ENCODE measurements at places on chromosomes 16 and 17.

- DNase-seq = no peak
Measured at GRCh38 chr16:80323187-80323807, 217.5 kb upstream of the DYNLRB2 start.

- no peak for DNase-seq
Measured at GRCh38 chr16:56460101-56460500, 8.7 kb downstream of the OGFOD1 start.

DNA sequence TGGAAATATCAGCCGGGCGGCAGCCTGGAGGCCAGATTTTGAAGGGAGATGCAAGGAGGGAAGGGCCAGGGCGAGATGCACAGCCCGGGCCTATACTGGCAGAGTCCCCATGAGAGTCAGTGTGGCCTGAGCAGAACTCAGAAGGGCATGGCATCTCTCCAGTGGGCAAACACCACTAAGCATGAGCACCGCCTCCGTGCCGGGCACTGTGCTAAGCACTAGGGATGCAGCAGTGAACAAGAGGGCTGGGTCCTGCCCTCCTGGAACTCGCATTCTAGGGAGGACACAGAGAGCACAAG lies 33.5 kb downstream of the TK2 start:
- no peak for DNase-seq

DNA sequence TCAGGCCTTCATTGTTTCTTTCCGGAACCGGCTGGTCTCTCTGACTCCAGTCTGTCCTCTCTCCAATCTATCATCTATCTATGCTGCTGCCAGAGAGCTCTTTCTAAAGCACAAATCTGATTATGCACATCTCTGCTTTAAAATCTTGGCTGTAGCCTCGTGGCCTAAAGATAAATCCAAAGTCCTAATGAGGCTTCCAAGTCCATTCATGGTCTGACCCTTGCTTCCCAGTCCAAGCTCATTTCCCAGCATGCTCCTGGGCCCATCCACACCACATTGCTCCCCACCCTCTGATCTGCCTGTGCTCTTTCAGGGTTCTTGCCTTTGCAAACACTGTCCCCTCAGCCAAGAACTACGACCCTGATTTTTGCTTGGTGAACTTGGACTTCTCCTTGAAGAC lies 21.5 kb upstream of the PHB1 start:
- no peak for DNase-seq

DNA sequence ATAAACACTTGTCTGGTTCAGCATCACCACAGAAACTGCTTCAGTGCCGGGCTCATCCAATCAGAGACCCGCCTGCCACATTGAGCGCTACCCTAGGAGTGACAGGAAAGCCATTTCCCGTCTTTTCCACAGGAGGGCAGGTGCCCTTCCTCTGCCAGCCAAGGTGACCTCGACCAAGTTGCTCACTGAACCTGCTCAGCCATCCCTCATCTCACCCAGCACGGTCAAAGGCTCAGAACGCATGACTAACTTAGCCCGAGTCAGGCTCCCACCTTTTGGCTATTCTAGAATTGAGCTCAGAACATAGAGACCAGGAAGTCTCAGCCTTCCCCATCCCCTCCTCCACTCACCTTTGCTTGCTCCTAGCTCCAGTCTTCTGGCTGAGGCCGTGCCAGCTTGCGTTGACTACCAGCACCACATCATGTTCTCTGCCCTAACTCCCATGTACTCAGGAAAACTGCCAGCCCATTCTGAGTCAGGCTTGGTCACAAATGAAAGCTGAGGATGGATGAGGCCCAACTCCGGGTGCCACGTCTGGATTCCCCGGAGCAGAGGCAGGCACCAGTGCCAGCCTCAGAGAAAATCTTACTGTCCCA lies 15.6 kb downstream of the MRPS23 start:
- no peak for DNase-seq

- DNase-seq = no peak
Measured at GRCh38 chr16:1217526-1217925, 7.5 kb downstream of the TPSG1 start.

DNA sequence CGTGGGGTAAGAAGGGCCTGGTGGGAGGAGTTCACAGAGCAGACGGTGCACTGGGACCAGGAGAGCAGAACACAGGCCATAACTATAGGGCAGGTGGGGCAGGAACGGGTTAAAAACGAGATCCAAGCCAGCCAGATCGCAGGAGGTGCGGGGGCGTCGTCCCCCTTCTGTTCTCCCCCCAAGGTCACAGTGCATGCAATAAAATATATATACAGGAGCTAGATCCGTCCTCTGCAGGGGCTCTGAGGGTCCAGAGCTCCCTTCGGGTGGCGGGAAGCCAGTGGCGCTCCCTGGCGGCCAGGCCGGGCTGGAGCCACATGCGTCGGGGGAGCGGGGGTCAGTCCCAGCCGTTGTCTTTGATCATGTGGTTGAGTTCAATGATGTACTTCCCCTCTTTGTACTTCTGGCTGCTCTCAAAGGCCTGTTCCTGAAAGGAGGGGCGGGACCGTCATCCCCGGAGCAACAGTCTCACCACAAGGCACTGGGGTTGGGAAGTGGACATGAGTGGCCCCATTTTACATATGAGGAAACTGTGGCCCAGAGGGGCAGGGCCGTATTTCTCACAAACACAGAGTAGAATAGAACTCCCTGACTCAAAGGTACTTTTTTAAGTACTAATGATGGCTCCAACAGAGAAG lies 768 bp upstream of the TBX6 start:
- DNase-seq = peak; percentile 27

DNA sequence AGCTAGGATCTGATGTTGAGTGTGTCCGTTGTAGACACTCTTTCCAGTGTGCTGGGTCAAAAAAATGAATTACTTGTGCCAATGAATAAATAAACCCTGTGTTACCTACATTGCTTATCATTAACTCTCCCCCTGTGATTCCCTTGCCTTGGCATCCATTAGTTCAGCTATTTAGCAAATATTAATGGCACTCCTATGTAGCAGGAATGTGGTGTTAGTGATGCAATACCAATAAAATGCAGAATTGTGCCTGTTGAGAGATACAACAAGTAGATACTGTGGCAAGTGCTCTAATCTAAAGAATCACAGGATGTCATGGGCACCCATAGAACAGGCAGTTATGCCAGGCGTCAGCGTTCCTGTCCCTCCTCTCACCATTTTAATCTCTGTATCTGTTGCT lies 343.2 kb downstream of the PMP22 start:
- no peak for DNase-seq

- no peak for DNase-seq
Measured at GRCh38 chr16:57695680-57696069, 1.1 kb downstream of the DRC7 start.

DNA sequence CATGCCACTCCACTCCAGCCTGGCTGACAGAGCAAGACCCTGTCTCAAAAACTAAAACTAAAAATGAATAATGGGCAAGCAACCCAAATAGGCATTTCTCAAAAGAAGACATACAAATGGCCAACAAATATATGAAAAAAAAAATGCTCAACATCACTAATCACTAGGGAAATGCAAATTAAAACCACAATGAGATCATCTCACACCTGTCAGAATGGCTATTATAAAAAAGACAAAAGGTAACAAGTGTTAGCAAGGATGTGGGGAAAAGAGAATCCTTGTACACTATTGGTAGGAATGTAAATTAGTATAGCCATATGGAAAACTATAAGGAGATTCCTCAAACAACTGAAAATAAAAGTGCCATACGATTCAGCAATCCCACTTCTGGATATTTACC lies 7.1 kb upstream of the ERCC4 start:
- no peak for DNase-seq

- DNase-seq = no peak
Measured at GRCh38 chr16:6888531-6888930, 444.1 kb upstream of the RBFOX1 start.

DNA sequence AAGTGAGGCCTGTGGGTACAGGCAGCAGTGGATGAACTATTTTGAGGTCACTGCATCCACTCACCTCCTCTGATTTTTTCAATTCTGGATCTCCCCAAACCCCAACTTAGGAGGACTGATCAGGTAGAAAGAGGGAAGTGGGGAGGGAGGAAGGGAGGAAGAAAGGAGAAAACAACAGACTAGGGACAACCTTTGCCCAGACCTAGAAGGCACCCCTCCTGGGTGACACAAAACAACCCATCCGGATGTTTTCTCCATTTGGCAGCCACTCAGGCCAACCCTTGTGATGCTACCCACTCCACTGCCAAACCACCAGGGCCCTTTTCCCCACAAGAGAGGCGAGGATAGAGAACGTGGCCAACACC lies 2.7 kb downstream of the ORMDL3 start:
- no peak for DNase-seq

DNA sequence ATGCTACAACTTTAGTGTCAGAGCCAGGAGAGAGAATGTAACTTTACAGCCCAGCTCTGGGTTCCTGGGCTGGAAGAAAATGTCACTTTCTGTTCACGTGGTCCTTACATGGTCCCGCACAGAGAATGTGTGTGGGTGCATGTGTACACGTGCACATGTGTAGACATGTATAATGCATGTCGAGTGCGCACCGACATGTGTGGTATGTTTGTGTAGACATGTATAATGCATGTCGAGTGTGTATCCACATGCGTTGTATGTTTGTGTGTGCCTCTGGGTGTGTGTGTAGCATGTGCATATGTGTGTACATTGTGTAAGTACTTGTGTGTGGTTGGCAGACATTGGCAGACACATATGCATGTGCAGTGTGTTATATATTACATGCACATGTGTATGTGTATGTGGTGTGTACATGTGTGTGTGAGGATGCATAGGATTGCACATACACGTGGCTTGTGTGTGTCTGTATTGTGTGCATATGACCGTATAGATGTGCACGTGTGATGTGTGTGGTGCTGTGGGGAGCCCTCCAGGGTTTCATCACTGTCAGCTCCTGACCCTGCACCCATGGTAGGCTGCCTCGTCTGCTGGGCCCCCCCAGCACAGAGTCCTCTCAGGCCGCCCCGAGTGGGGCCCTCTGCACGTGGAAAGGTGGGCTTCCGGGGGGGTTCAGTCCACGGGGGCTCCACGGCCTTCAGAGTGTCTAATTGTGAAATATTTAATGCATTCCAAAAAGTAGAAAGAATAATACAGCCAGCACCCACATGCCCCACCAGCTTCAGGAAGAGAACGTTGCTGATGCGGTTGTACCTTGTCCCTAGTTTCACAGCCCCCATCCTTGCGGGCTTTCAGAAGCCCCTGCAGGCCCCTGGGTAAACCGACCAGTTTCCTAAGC lies 214.2 kb upstream of the GSE1 start:
- DNase-seq = no peak

DNA sequence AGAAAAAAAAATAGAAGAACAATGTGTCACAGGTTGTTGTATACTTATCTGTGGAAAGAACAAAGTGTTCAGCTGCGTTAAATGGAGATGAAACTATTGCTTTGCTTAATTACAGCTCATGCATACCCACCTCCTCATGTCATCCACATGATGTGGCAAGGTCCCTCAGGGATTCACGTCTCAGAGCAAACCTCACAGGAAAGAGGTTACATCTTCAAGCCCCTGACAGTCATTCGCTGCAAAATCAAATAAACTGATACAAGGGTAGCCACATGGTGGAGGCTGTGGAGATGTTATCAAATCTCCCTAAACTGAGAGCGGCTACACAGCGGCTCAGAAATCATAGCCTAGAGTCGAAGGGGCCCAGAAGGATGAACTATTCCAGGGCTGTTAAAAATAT lies 21.1 kb downstream of the GINS3 start:
- no peak for DNase-seq

DNA sequence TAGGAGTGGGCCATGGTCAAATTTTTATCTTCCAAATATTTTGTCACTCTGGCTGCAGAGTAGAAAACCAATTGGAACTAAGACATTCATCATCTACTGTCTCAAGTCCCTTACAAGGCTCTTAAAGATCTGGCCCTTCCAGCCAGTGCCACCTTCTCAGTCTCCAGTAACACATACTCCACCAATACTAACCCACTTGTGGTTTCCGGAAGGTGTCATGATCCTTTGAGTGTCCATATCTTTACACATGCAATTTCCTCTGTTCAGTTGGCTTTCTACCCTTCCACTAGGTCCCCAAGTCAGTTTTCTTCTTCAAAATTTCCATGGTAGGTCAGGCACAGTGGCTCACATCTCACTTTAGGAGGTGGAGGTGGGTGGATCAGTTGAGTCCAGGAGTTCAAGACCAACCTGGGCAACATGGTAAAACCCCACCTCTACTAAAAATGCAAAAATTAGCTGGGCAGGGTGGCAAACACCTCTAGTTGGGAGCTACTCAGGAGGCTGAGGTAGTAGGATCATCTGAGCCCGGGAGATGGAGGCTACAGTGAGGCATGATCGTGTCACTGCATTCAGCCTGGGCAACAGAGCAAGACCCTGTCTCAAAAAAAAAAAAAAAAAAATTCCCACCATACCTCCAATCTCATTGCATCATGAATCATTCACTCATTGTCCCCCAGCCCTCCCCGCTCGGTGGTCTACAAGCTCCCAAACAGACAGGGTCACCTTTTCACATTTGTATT lies 6.0 kb upstream of the GRB2 start:
- DNase-seq = no peak

DNA sequence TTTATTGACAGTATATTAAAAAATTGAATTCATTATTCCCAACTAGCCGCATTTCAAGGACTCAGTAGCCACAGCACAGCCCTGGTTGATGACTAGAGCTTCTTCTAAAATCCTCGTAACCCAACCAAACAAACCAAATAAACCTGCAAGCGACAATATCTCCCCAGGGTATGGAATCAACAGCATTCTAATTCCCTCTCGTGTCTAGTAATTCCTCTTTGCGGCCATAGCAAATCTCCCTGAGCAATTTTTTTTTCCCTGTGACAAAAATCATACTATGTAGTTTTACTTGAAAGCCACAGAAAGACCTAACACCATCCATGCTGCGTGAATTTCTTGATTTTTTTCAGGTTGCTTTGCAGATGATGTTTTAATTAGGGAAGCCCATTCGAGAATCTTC lies 143.4 kb upstream of the MYOCD start:
- DNase-seq = no peak

- no peak for DNase-seq
Measured at GRCh38 chr17:55748841-55749240, 2.0 kb upstream of the PCTP start.

GRCh38 chr17:35373984-35374765 lies 754 bp upstream of the SLFN11 start:
- DNase-seq = peak; percentile 55

DNA sequence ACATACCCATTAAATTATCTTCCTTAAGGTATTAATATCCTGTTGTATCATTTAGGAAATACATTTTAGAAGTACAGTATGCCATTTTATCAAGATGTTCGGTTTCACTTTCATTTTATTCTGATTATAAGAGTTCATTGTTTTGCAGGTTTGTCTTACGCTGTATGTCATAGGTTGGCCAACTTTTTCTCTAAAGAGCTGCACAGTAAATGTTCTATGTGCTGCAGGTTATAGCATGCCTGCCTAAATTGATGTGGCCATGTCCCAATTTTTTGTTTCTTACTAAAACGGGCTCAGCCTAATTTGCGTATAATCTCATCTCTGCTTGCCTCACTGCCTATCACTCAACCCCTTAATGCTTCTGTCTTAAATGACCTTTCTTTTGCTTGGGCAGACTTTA lies 126.4 kb downstream of the USP22 start:
- no peak for DNase-seq

- DNase-seq = peak; percentile 32
Measured at GRCh38 chr17:48551596-48552465, 6.9 kb upstream of the HOXB2 start.

Data from IMR-90 (cell line).